ENCODE measurements at places on chromosomes 11 and 22.
A peak's percentile ranks its signal among the peaks of the same experiment; 100 is the strongest.

- DNase-seq, result no peak
- no peak overlapping the region for H3K27ac ChIP-seq
- no peaks in the 10 kb centered on the region for H3K27me3 ChIP-seq
Observed at GRCh38 chr11:73236854-73237253, 18.8 kb downstream of the P2RY2 start.

DNA sequence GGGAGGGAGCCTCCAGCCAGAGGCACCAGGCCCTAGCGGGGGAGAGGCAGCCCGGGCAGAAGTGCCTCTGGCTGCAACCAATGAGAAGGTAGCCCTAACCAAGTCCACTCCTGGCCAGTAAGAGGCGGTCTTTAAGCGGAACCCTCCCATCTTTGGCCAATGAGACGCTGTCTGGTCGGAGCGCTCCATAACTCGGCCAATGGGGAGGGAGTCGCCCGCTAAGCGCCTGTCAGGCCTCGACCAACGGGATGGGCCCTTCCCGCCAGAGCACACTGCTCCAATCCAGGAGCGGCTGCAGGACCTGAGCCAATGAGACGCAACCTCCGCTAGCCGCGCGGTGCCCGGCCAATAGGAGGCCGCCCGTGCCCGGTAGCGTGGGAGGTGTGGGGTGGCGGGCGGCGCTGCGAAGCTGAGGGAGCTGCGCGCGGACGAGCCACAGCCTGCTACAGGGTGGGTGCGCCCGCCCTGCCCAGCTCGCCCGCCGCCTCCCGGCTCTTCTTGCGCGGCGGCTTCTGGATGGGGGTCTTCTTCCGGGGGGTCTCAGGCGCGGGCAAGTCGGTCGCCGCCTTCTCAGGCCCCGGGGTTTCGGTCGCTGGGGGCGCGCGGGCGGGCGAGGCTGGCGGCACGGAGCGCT, 12.6 kb downstream of the SCARF2 start:
- no peak for DNase-seq
- no peak overlapping the region for H3K4me3 ChIP-seq
- H3K36me3 ChIP-seq, result no peaks in the 10 kb centered on the region
- peaks cover 6% of the 10 kb centered on the region for H3K27me3 ChIP-seq
- H3K4me1 ChIP-seq, result peaks cover 9% of the 10 kb centered on the region
- no peak overlapping the region for H3K27ac ChIP-seq

DNA sequence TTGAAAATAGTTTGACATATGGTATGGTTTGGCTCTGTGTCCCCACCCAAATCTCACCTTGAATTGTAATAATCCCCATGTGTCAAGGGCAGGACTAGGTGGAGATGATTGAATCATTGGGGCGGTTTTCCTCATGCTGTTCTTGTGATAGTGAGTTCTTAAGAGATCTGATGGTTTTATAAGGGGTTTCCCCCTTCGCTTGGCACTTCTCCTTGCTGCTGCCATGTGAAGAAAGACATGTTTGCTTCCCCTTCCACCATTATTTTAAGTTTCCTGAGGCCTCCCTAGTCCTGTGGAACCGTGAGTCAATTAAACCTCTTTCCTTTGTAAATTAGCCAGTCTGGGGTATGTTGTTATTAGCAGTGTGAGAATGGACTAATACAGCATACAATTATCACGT, 7.7 kb downstream of the KCTD21 start:
- H3K27ac ChIP-seq, result no peak overlapping the region
- H3K27me3 ChIP-seq, result no peaks in the 10 kb centered on the region
- H3K4me3 ChIP-seq, result no peak overlapping the region
- no peaks in the 10 kb centered on the region for H3K4me1 ChIP-seq

GRCh38 chr11:28738549-28738948, 630.4 kb downstream of the METTL15 start:
- no peaks in the 10 kb centered on the region for H3K36me3 ChIP-seq
- no peak overlapping the region for H3K4me3 ChIP-seq
- DNase-seq, result no peak
- no peaks in the 10 kb centered on the region for H3K27me3 ChIP-seq
- no peak overlapping the region for H3K27ac ChIP-seq

DNA sequence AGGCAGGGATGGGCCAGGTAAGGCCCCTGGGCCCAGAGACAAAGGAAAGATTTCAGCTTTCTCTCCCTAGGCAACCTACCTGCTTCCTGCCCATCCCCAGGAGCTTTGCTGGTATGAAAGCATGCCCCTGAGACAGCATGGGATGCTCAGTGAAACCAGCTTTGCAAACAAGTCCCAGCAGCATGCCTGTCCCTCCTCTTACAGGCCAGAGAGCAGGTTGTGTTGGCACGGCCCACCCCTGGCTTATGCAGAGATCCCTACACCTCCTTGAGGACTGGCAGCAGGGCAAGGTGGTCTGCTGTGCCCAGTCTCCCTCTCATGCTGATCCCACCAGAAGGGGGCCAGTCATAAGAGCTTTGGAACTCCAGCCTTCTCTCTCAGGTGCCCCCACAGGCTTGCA, 3.1 kb downstream of the SCN4B start:
- peaks cover 3% of the 10 kb centered on the region for H3K4me1 ChIP-seq
- H3K4me3 ChIP-seq, result no peak overlapping the region

- H3K4me3 ChIP-seq, result no peak overlapping the region
- no peak overlapping the region for H3K27ac ChIP-seq
- no peaks in the 10 kb centered on the region for H3K4me1 ChIP-seq
- H3K27me3 ChIP-seq, result no peaks in the 10 kb centered on the region
- no peaks in the 10 kb centered on the region for H3K36me3 ChIP-seq
- DNase-seq, result no peak
Observed at GRCh38 chr11:6248248-6248647, 9.4 kb downstream of the CNGA4 start.

DNA sequence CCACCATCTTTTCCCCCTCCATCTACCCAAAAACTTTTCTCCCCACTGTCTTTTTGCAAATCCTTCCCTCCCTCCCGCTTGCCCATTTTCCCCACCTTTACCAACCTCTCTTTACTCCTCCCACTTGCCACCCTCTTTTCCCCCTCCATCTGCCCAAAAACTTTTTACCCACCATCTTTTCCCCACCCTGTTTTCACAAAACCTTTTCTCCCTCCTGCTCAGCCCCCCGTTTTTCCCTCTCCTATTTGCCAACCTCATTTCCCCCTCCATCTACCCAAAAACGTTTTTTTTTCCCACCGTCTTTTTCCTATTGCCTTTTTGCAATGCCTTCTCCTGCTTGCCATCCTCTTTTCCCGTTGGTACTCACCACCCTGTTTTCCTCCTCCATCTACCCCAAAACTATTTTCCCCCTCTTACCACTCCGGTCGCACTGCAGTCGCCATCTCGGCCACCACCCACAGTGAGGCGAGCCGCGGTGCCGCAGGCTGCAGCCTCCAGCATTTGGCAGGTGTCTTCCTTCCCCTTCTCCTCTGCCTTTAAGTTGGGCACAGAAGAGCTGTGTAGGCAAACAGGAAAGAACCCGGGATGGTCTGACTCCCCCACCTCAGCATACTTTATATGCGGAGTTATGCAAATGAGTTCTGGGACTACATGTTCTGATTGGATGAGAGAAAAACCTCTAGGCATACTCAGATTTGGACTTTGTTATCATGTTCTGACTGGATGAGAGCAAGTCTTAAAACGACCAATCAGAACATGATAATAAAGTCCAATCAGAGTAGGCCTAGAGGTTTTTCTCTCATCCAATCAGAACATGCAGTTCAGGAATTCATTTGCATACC, 121.2 kb upstream of the VPREB1 start:
- H3K36me3 ChIP-seq, result no peaks in the 10 kb centered on the region
- no peak overlapping the region for H3K27ac ChIP-seq
- H3K4me3 ChIP-seq, result no peak overlapping the region
- no peaks in the 10 kb centered on the region for H3K4me1 ChIP-seq
- DNase-seq, result no peak

- H3K4me3 ChIP-seq, result peak overlapping the region; percentile 81
- H3K36me3 ChIP-seq, result peaks cover 3% of the 10 kb centered on the region
- no peaks in the 10 kb centered on the region for H3K27me3 ChIP-seq
- peaks cover 46% of the 10 kb centered on the region for H3K4me1 ChIP-seq
- DNase-seq, result no peak
Observed at GRCh38 chr22:37607935-37608476, 628 bp upstream of the GGA1 start.

DNA sequence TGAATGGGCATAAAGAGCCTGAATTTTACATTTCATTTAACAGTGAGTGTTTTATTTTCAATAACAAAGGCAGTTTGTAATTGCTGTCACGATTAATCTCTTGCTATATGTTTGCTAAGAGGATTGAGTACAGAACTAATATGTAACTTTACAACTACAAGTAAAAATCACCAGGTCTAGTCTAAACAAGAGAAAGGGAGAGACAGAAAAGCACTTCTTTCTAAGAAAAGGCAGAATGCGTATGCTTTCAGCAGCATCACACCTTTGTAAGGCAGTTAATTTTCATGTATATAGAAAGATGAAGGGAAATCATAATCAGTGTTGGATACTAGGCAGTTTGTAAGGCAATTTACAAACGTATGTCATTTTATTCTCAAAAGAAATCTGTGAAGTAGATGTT, 169.8 kb downstream of the NELL1 start:
- H3K4me1 ChIP-seq, result no peaks in the 10 kb centered on the region
- H3K27ac ChIP-seq, result no peak overlapping the region
- DNase-seq, result no peak
- no peaks in the 10 kb centered on the region for H3K27me3 ChIP-seq

- no peaks in the 10 kb centered on the region for H3K36me3 ChIP-seq
- no peaks in the 10 kb centered on the region for H3K27me3 ChIP-seq
- H3K4me1 ChIP-seq, result no peaks in the 10 kb centered on the region
- no peak for DNase-seq
Observed at GRCh38 chr11:68956142-68956541, 24.6 kb downstream of the MRGPRD start.

DNA sequence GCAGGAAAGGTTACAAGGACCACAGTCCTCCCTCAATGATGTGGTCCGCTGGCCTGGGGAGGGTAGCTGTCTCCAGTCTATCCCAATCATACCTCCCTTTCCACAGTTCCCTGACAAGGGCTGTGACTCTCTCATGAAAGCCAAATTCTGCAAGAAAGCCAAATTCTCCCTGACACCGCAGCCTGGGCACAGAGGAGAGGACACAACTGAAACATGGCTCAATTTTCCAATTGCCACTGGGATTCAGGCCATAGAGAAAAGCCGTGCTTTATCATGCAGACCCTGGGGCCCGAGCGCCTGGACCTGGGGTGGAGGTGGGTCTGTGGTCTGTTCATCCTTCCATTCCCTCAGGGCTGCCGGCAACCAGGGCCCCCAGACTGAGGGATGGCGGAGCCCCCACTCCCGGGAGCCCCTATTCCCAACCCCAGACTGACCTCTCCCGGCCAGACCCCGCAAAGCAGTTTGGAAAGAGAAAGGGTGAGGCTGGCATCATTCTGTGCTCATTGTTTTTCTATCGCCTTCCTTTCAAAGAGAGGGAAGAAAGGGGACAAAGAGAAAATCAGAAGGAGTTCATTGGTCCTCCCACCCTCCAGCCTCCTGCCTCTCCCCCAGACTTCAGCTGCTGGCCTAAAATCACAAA, 239.5 kb downstream of the BUD13 start:
- H3K27ac ChIP-seq, result no peak overlapping the region
- H3K27me3 ChIP-seq, result no peaks in the 10 kb centered on the region
- H3K4me3 ChIP-seq, result no peak overlapping the region
- no peaks in the 10 kb centered on the region for H3K36me3 ChIP-seq

- no peaks in the 10 kb centered on the region for H3K4me1 ChIP-seq
- H3K27me3 ChIP-seq, result no peaks in the 10 kb centered on the region
- H3K4me3 ChIP-seq, result no peak overlapping the region
- no peak overlapping the region for H3K27ac ChIP-seq
- no peaks in the 10 kb centered on the region for H3K36me3 ChIP-seq
Observed at GRCh38 chr11:114553642-114554041, 6.0 kb downstream of the NXPE1 start.

DNA sequence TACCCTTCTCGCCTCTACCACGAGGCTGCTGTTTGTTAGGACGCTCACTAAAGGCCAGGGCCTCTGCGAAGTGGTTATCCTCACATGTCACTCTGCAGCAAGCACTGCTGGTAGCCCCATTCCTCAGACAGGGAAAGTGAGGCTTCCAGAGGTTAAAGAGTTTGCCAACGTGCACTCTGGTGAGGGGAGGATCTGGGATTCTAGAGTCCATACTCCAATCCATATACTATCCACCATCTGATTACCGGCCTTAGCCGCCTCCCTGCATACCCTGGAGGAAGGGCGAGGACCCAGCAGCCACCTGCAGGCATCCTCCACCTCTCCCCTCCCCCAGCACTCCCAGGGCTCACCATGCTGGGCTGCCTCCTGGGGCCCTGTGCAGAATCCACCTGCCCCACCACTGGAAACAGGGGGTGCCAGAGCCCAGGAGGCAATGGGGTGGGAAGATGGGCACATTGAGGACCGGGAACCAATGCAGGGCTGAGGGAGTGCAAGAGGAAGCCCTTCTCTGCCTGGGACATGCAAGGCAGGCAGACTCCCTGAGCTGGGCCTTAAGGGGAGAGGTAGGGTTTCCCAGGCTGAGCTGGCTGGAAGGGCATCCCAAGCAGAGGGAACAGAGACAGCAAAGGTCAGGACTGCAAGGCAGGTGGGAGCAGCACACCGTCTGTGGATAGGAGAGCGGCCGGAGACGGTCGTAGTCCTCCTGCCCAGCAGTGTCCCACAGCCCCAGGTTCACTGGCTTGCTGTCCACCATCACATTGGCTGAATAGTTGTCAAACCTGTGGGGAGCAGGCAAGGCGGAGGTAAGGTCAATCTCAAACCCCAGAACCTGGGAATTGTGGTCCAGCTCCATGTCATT, 11.7 kb downstream of the RAC2 start:
- peak overlapping the region; percentile 81 for H3K27ac ChIP-seq
- peak overlapping the region; percentile 12 for H3K4me3 ChIP-seq

- H3K27ac ChIP-seq, result no peak overlapping the region
- H3K36me3 ChIP-seq, result no peaks in the 10 kb centered on the region
- H3K4me1 ChIP-seq, result no peaks in the 10 kb centered on the region
Observed at GRCh38 chr11:7548659-7549274, 35.0 kb downstream of the PPFIBP2 start.

GRCh38 chr11:45092901-45093760, 53.3 kb upstream of the PRDM11 start:
- H3K27me3 ChIP-seq, result no peaks in the 10 kb centered on the region
- peaks cover 3% of the 10 kb centered on the region for H3K4me1 ChIP-seq
- H3K36me3 ChIP-seq, result no peaks in the 10 kb centered on the region
- DNase-seq, result no peak
- H3K27ac ChIP-seq, result no peak overlapping the region

GRCh38 chr11:4491878-4492606, 9.6 kb downstream of the OR52K1 start:
- H3K36me3 ChIP-seq, result no peaks in the 10 kb centered on the region
- DNase-seq, result no peak
- no peak overlapping the region for H3K27ac ChIP-seq
- no peaks in the 10 kb centered on the region for H3K27me3 ChIP-seq

DNA sequence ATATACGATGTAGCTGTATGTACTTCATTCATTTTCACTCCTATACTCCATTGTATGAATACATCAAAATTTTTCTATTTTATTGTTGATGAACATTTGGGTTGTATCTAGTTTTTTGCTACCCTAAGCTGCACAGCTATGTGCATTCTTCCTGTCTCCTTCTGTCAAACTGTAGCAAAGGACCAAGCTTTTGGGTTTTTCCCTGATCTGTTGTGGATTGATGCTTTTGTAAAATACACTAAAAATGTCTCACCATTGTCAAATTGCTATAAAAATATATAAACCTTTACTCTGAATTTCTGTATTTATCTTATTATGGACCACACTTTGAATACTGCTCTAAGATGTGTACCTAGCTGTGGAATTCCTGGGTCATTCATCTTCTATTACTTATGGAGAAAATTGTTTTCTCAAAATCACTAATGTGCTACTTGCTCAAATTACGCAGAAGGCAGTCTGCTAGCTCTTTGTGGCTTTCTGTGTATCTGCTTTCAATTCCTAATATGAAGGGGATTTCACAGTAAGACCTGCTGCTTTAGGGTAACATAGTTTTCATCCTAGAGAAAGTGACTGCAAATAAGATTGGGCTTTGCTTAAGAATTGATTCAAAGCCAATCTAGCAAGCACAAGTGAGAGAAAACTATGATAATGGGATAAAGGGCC, 123.4 kb downstream of the CYP2R1 start:
- peaks cover 27% of the 10 kb centered on the region for H3K4me1 ChIP-seq
- H3K27ac ChIP-seq, result peak overlapping the region; percentile 67
- no peaks in the 10 kb centered on the region for H3K27me3 ChIP-seq
